Activated naive CD4-positive, alpha-beta T cell treated with anti-CD3 and anti-CD28 coated beads, Interleukin-2, amount 10 ng/mL, durations not matched to agents 7 days and 5 days (primary cell): ENCODE measurements at places on chromosomes 4 and X.

- DNase-seq, result no peak
Measured at GRCh38 chr4:123229286-123229685, 167.3 kb upstream of the SPRY1 start.

DNA sequence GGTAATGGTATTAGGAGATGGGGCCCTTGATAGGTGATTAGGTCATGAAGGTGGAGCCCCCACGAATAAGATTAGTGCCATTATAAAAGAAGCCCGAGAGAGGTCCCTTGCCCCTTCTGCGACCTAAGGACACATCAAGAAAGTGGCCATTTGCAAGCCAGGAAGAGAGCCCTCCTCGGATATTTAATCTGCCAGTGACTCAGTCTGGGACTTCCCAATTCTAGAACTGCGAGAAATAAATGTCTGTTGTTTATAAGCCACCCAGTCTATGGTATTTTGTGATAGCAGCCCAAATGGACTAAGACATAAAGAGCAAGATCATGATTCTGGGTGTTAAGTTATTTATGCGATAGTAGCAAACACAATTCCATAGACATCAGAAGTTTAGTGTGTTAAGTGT, 192.2 kb downstream of the LDB2 start:
- no peak for DNase-seq

GRCh38 chrX:110210417-110211139, 107.3 kb downstream of the AMMECR1 start:
- no peak for DNase-seq

- no peak for DNase-seq
Measured at GRCh38 chr4:7224001-7224400, 31.7 kb downstream of the SORCS2 start.

GRCh38 chr4:182048871-182049270, 194.3 kb upstream of the TENM3 start:
- DNase-seq, result no peak

- DNase-seq, result no peak
Measured at GRCh38 chr4:13678186-13678924, 50.8 kb upstream of the BOD1L1 start.
